ENCODE measurements at places on chromosomes 5 and 9. TPM values are rescaled to one million over a fixed set of nuclear protein-coding genes. Genes with fewer than 3 reads are reported as not detected.

DNA sequence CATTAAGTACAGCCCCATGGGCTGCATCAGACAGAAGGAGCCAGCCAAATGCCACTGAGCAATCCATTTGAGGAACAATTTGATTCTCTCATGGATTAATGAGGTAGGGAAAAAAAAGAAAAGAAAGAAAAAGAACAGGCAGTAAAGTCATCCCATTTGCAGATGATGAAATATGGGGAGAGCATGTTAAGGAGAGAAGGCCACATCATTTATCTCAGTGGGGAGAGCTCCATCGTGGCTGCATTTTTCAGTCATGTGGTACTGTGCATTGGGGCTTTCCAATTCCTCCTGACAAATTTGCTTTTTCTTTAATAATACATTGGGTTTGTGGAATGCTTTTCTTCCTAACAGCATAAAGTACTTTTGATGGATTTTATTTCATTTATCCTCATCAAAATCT is 375.2 kb upstream of the TLE4 start:
- DNase-seq = no peak

DNA sequence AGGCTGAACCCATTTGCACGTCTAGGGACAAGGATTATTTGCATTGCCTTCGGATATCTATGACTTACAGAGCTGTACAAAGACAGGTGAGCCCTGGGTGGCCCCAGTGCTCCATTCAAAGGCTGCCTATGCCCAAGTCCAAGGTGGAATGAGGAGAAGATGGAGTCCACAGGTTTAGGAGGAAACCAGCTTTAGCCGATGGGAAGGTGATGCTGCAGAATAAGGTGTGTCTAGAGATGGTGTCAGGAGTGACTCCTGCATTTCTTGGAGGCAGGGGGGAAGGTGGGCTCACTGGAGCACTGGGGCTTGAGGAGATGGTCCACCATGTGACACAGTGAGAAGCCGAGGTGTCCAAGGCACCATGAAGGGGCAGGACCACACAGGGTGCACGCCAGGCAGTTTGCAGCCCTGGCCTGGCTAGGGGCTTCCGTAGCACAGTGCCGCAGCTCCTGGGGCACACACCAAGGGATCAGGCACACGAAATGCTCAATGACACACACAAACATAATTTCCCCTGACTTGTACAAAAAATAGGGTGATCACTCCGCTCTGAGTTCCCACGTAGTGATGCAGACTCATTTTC is 32.1 kb downstream of the SEMA4D start:
- no peak for DNase-seq

- no peak for DNase-seq
These were observed 19.7 kb downstream of the WWC1 start for GRCh38 chr5:168311061-168311566.

DNA sequence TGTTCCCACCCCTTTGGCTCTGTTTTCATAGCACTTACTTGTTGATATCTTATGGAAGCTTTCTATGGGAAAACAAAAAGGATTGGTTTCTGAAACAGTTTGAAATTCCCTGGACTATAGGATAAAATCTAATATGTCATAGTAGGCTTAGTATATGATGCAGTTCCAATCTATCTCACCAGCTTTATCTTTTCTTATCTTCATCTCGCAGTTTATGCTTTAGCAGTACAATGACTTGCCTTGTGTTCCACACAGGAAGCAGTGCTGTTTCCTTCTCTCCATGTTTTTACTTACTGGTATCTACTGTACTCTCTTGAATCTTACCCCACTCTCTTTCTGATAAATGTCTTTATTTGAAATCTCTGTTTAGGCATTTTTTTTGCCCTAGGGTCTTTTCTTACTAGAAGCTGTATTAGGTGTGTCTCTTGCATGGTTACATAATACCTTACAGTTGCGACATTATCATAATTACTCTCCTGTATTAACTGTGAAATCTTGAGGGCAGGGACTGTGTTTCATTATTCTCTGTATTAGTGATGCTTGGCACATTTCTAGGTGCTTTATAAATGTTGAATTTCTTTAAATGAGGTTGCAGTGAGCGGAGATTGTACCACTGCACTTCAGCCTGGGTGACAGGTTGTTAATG is 76.3 kb downstream of the FOCAD start:
- DNase-seq = no peak

DNA sequence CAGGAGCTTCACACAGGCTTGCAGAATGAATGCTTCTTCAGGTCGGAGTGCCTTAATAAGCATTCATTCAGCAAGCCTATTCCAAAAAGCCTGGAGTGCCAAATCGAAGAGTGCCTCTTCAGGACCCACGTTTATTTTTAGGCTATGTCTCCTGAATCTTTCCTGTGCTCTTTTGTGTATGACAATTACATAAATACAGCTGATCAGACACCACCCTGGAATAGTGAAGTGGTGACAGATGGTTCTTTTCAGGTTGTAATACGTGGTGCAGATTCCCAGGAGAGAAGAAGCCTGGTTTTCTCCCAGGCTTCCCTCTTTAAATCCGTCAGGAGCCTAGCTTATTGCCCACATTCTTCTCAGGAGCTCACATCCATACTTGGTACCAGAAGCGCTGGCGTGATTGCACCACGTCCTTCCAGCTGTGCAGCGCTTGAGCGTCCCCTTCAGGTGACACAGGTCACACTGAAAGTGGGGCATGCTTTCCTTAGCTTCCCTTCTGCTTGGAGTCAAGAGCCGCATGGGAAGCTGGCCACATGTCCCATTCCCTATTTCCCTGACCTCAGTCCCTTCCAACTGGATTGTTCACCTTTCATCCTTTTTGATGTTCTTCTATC is 123.1 kb downstream of the ADCY2 start:
- no peak for DNase-seq

GRCh38 chr5:178551059-178551458 is 39.1 kb downstream of the COL23A1 start:
- no peak for DNase-seq

GRCh38 chr5:178155065-178155464 is 1.4 kb upstream of the NHP2 start:
- no peak for DNase-seq

GRCh38 chr5:176687881-176688280 is 40.6 kb downstream of the TSPAN17 start:
- no peak for DNase-seq

DNA sequence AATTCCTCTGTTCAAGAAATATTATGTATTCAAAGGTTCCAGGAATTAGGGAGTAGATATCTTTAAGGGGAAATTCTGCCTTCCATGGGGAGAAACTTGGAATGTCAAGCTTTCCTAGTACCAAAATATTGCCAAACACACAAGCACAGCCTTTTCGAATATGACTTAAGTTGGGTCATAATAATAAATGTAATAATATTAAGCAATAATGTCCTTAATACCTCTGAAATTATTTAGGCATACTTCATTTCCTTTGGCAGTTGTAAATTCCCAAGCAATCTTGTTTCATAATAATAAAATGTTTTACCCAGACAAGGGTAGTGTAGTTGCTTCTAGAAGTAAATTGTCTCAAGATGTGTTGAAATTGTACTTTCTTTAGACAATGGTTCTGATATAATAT is 630.3 kb upstream of the CDH18 start:
- DNase-seq = no peak

- DNase-seq = no peak
These were observed 387.4 kb downstream of the CETN3 start for GRCh38 chr5:90022002-90022710.

GRCh38 chr9:136074706-136075105 is 20.4 kb downstream of the NACC2 start:
- DNase-seq = no peak

Gene FOXD4L4
- 0.41 TPM for total RNA-seq

Gene AUH
- 20.0 TPM for total RNA-seq

- DNase-seq = no peak
These were observed 23.0 kb upstream of the ECM2 start for GRCh38 chr9:92558612-92559374.

GRCh38 chr5:1011226-1011631 is 2.6 kb downstream of the NKD2 start:
- no peak for DNase-seq

Gene PCDHGC5
- 4.9 TPM for total RNA-seq

Gene PFN3
- total RNA-seq = 0.82 TPM

Gene OBP2B
- total RNA-seq = not detected

Gene CDK9
- 40.4 TPM for total RNA-seq

Gene UGT3A1
- total RNA-seq = not detected

Gene CNTNAP3
- total RNA-seq = 29.3 TPM
